ENCODE measurements at places on chromosomes 6 and 20.

- no peak for DNase-seq
These were observed 3.6 kb downstream of the B3GALT4 start for GRCh38 chr6:33280539-33280938.

DNA sequence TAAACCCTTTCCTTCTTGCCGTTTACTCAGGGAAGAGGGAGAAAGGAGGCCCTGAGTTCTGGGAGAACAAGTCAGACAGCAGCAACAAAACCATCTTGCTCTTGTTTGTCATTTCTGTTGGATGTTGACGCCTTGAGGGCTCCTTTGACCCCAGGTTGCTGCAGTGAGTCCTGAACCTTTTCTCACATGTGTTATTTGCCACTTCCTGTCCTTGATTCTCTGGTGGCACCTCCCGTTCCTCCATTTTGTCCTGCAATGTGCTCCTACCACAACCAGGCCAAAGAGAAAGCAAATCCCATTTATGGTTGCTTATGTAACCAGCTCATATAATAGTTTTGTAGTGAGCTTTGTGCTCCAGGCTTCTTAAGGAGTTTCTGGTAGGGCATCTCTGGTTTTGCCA lies 66.6 kb upstream of the ADGRF4 start:
- no peak for DNase-seq

- no peak for DNase-seq
These were observed 100.1 kb downstream of the ZFAND3 start for GRCh38 chr6:37919417-37920157.

- DNase-seq = no peak
These were observed 14.4 kb downstream of the ADTRP start for GRCh38 chr6:11764250-11764604.

DNA sequence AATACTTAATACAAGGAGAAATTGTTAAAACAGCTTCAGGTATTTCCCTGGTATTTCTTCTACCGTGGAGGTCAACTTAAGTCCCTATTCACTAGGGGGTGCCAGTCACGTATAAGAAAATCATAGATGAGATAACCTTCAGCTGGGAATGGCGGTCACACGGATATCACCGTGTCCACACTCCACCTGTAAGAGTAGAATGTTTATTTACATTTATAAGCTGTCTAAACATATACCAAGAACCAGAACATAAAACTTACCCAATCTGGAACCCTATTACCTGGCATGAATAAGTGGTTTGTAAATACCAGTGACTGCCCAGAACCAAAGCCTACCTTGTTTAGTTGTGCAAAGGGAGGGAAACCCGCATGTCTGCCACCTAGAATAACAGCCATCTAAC lies 1.9 kb upstream of the ELOVL4 start:
- DNase-seq = peak; percentile 33

DNA sequence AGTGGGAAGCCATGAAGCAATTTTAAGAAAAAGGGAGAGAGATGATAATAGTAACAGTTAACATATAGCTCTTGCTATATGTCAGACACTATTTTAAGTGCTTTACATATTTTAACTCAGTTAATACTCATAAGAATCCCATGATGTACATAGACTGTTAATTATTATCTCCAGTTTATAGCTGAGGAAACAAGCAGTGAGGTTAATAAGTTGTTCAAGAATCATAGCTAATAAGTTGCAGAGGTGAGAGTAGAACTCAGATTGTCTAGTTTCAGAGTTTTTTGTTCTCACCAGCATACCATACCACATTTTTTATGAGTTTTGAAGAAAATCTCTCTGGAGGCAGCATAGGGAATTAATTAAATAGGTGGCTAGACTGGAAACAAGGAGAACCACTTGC lies 144.6 kb upstream of the MMS22L start:
- DNase-seq = no peak

GRCh38 chr6:47478233-47479139 lies 897 bp downstream of the CD2AP start:
- DNase-seq = no peak

DNA sequence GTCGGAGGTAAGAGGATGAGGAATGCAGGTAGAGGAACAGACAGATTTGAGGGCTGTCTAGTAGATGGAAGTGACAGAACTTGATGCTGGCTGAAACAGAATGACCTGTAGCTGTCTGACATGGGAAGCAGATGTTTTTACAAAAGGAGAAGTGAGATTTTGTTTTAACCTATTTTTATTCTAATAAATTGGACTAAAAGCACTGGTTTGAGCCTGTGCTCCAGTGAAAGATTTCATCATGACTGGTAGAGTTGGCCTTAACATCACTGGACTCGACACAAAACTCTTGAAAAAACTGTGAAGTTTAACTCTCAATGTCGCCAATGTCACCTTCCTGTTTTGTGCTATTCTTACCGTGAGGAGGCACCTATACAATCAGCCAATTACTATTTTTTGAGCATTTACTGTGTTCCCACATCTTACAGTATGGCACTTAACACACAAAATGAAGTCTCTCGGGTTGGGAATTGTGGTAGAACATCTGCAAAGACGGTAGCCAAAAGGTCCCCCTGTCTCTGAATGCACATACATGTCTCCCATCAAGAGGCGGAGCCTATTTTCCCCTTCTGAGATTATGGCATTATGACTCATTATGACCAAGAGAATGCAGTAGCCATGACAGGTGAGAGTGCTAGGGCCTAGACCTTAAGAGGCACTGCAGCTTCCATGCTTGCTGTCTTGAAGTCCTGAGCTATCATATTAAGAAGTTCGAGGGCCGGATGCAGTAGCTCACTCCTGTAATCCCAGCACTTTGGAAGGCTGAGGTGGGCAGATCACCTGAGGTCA lies 93.2 kb downstream of the FOXF2 start:
- no peak for DNase-seq

- DNase-seq = no peak
These were observed 10.7 kb downstream of the CASS4 start for GRCh38 chr20:56422824-56423189.

DNA sequence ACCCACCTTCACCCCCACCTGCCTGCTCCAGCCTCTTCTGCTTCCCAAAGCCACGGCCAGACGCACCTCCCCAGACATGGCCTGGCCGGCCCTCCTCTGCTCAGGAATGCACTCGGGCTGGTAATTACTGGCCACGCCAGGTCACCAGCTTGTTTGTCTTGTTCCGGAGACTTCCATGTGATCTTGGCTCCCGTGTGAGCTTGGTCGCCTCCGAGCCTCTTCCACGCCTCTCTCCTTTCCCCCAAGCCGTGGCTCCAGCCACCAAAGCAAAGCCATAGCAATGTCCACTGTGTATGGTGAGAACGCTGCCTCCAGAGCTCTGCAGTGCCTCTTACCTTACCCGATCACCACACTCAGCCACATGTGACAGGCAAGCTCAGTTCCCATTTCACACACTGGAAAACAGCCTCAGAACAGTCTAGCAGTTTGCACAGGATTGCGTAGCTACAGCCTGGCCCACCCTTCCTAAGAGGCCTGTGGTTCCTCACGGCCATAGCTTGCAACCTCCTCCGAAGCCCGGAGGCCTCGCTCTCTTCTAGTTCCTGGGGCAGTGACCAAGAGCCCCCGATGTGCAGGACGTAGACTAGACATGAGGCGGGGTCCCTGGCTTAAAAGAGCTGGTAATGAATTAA lies 48.1 kb upstream of the AFDN start:
- no peak for DNase-seq

- no peak for DNase-seq
These were observed 123.9 kb downstream of the MAP3K4 start for GRCh38 chr6:161115468-161115867.

GRCh38 chr6:168905451-168906090 lies 348.1 kb downstream of the THBS2 start:
- DNase-seq = no peak

DNA sequence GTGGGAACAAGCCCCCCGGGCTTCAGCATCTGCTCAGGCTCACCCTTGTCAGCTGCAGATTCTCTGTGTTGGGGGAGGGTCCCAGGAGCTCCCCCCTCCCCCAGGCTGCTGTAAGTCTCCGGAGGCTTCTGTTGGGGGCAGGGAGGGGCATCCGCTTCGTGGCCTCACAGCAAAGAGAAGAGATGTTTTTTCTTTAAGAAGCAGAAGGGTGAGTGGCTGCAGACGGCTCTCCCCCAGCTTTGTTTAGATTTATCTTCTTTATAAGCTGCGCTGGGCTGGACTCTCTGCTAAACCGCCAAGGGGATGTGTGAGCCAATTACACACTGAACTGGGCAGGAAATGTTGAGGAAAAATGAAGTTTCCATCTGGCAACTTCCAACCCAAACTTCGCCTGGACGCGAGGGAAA lies 48.7 kb upstream of the GATA5 start:
- no peak for DNase-seq

DNA sequence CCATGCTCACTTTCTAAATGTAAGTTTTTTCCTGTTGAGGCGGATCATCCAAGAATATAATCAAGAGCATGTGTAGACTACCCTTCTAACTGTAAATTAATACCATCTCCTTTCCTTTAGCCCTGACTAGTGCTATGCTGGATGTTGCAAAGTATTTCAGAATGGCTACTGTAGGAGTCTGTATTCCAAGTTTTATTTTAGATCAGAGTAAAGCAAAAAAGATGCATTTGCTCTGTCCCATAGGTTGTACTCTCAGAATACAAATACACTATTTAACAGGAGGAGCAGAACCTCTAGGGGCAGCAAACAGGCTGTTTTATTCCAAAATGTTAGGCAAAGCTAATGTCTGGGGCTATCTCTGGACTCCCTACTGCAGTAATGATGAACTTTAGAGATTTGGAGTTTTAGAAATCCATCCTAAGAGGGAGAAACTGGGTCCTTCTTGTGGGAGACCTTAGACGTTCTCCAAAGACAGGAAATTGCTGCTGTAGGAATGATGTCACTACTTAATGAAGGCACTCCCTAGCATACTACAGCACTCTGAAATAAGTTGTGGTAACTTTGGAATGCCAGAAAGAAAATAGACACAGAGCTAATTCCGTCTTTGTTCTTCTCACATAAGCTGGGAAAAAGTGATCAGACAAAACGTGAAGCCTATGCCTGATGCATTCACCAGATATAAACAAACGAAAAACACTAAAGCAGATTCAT lies 392.4 kb upstream of the HS3ST5 start:
- no peak for DNase-seq

DNA sequence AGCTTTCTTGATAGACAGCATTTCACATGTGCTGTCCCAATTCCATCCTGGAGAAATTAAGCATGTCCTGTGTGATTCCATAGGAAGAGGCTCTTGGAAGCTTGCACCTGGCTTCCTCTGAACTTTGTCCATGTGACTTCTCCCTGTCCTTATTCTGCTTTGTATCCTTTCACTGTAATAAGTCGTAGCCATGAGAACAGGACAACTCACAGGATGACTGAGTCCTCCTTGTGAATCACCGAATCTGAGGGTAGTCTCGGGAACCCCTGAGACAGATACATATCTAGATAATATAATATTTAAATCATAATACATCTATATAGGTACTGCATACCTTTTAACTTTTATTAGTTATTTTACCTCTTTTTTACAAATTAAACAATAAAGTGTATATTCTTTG lies 156.7 kb upstream of the THEMIS start:
- no peak for DNase-seq

DNA sequence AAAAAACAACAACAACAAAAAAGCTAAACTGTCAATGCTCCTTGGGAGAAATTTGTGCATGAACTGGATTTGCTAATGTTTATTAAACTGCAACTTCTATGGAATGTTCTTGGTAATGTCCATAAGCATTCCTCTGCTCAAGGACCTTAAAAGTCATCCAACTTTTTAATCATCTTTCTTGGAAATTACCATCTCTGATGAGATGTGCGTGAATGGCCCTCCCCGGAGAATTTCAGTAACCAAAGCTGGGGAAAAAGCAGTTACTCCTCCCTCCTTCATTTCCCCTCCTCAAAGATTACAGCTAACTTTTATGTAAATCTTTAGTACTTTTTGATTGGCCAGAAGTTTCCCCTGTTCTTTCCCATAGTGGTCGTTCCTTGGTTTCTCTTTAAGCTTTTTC lies 5.2 kb downstream of the TBCC start:
- DNase-seq = no peak

DNA sequence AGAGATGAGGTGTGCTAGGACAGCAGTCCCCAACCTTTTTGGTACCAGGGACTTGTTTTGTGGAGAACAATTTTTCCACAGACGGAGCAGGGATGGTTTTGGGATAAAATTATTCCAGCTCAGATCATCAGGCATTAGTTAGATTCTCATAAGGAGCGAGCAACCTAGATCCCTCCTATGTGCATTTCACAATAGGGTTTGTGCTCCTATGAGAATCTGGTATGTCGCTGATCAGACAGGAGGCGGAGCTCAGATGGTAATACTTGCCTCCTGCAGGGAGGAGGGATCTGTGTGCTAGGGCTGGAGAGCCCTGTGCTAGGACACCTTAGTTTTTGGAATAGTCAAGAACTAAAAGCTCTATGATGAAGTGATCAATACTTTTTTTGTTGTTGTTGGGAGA lies 2.5 kb downstream of the SMIM13 start:
- no peak for DNase-seq

GRCh38 chr20:59122566-59122919 lies 41.1 kb upstream of the ZNF831 start:
- DNase-seq = no peak

- DNase-seq = no peak
These were observed 14.5 kb downstream of the LAMA5 start for GRCh38 chr20:62352402-62353288.

DNA sequence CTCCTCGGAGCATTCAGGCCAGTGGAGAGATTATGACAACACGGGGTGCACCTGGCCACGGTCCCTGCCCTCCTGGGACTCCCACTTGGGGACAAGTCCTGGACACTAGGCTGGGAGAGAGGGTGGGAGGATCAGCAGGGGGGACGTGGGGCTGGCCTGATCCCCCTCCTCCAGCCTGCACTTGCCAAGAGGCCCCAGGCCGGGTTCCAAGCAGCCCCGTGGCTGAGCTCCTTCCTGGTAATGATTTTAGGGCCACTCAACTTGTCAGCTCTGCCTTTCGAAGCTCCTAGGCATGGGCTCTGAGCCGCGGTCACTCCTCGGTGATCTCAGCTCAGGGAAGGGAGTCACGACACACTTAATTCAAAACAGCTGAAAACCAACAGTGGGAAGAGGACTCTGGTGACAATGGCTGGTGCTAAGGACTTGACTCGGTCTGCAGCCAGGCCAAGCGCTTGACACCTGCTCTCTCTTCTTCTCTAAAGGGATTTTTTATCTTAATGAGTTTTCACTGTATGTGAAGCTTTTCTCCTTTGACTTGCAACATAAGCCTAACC lies 161.7 kb downstream of the BMP7 start:
- DNase-seq = no peak

DNA sequence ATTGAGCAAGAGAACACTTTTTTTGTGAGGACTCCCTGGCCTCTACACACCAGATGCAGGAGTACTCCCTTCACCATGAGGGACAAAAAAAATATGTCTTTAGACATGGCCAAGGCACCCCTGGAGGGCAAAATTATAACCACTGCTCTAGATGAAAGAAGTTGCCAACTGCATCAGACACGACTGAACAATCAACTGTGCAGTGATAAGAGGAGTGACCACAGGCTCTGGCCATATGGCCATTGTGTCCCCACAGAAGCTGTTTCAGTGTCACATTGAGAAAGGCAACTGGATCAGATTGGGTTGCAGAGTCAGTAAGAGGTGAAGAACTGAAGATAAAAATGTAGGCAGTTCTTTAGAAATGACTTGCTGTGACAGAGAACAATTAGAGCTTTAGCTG lies 85.7 kb downstream of the C6orf118 start:
- DNase-seq = no peak

- no peak for DNase-seq
These were observed 91.6 kb downstream of the EPM2A start for GRCh38 chr6:145643760-145644159.

All from NCI-H187 treated with DMSO at 0.1 percent for 48 hours (cell line).